BE2C (cell line): ENCODE measurements at places on chromosomes 5 and 9.

GRCh38 chr5:9069650-9070049, 476.2 kb downstream of the SEMA5A start:
- no peak for DNase-seq

DNA sequence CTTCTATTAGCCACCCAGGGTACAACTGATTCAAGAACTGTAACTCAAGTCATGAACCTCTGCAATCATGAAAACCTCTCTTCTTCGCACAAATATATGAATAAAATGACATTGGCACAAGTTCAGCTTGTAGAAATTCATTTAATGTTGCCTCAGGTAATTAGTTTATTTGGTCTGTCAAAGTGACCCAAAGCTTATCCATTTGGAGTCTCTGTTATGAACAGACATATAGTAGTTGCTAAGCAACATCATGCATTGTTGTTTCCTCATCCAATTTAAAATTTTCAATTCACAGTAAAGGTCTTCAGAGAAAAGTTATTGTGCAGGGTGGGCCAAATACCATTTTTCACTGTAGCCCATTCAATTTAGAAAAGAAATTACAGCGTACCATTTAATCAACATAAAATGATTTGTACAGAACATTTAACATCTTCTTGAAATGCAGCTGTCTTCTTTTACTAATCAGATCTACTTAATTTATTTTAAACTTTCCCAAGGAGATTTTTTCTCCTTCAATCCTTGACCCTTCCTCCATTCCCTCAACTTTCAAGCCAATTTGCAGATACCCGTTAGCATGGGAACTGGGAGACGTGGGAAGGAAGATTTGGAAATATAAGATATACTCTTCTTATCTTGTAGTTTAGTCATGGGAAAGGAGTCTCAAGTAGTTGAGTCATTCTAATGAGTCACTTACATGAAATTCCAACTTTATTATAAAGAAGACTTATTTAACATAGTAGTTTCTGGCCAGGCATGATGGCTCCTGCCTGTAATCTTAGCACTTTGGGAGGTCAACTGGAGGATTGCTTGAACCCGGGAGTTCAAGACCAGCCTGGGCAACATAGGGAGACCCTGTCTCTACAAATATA, 231.3 kb downstream of the ATPSCKMT start:
- DNase-seq = no peak

GRCh38 chr9:20552874-20553557, 69.3 kb downstream of the MLLT3 start:
- DNase-seq = no peak

DNA sequence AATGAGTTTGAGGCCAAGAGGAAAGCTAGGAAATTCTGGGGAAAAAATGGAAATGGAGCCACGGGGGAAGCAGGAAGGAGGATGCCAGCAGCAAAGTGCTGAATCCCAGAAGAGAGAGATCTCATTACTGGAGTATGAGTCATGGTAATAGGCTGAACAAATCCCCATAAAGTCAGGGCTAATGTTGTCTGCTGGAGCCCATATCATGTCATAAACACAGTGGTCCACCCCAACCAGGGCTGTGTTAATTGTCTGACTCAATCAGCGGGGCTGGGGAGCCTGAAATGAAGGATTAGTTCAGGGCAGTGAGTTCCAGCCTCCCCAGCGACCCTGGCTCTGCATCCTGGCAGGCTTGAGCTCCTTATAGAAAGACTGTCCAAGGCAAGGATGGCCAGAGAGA, 68.8 kb downstream of the TLR4 start:
- peak; percentile 42 for DNase-seq

- DNase-seq = no peak
These were observed 339.5 kb upstream of the ISL1 start for GRCh38 chr5:51043745-51044144.

GRCh38 chr5:32851559-32852173, 140.5 kb downstream of the NPR3 start:
- DNase-seq = no peak

- no peak for DNase-seq
These were observed 560.8 kb downstream of the BNC2 start for GRCh38 chr9:16309469-16310271.

DNA sequence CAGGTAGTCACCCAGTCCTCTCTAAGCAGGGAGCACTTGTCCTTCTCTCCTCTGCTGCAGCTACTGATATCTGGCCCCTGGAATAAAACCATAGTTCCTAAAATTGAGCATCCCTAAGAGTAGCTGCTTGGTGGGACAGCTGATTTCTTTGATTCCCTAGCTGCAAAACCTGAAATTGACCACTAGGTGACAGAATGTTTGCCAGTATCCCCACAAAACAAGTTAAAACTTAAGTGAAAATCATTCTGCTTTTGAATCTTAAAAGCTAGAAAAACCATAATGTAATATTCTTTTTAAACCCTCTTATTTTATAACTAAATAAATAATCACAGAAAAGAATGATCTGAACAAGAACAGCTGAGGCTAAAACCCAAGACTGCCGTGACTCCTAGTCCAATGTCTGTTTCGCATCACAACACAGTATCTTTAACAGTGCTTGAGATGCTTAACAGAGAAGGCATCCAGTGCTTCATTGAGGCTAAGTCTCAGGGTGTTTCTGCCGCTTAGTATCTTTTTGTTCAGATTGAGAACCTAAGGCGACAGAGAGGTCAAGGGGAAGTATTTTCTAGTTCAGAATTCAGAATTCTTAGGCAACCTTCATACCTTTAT, 24.4 kb upstream of the TAL2 start:
- DNase-seq = no peak

DNA sequence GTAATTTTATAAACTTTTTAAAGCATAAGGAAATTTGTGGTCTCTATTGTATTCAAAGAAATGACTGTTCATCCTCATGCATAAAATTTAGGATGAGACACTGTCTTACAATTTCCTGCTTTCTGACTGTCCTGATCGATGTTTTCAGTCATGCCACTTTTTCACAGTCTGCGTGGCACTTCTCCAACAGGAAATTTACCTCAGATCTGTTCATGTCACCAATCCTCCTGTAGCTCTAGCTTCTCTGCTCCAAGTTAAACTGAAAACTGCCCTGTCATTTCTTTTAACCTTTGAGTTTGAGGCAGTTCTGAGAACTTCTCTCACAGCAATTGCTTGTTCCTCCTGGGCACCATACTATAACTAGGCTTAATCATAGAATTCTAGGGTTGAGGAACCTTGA, 455.1 kb downstream of the EFNA5 start:
- no peak for DNase-seq

GRCh38 chr9:131020388-131020787, 11.4 kb downstream of the LAMC3 start:
- DNase-seq = no peak

DNA sequence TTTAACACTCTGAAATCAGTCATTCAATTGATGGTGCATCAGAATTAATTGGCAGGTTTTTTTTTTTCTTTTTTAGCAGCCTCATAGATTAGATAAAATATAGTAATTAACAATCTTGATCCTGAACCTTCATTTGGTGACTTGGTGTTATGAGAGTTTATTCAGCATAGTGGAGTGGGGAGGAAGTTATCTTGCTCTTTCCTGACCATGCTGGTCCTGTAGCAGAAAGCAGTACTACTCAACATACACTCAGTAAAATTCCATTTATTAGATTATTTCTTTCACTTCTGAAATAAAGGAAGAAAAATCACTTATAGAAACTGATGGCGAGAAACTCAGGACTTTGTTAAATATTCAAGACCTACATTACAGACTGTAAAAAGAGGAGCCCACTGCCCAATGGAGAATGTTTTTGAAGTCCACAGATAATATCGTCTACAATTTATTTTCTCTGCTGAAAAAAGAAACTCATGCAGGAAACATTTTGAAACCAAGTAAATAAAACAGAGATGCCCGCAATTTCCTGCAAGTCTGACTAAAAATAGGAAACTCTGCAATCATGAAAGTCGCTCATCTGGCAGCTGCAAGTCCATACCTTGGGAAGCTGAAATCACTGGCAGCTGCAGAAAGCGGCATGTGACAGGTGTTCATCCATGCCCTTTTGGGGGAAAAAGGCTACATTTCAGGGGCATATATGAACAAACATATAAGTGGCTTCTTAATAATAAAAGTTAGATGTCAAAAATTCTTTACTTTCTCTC, 233.2 kb upstream of the RFX3 start:
- no peak for DNase-seq
